ENCODE measurements at places on chromosomes 7 and 10.

DNA sequence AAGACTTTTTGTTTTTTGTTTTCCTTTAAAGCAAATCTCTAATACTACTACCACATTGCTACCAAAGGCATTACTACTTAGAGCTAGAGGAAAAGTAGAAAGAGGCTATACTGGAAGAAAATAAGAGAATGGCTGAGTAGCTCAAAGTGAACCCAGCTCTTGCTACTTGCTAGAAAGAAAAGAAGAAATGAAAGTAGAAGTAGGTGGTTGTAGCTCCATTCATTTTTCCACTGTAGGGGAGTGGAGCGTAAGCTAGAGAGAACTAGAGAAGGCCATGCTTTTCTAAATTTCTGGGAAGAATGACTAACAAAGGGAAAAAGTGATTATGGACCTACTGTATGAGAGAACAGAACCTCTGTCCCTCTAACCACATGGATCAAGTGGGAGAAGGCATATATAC, 184.4 kb downstream of the PON1 start:
- no peak for DNase-seq

DNA sequence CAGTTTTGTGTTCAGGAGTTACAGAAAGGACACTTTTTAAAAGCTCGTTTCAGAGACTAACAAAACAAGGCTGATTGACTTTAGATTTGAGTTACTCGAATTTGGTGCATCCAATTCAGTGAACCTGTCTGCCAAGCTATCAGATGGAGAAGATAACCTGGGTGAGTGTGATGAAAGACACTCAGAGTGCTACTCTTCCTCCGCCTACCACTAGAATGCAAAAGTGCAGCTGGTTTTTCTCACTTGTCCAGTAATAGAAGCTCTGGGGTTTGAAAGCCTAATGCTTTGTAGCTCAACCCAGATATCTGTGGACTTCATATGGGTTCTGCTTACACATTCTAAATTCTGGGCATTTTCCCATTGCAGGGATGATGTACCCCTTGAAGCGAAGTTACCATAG, 82.8 kb upstream of the NPY start:
- DNase-seq, result no peak

DNA sequence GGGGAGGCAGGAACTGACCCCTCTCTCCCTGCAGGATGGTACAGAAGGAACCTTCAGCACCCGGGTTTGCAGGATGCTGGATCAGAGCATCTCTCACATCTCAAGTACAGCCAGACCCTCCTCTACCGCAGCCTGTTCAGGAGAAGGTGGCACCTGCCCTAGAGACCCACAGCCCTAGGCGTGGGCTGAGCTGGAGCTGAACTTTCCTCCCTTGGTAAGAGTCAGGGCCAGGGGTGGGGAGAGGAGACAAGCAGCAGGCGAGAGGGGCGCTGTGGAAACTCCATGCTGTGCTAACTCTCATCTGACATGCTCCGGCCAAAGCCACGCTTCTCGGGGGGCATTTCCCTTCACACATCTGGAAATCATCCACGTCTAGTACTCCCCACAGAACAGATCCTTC, 154.4 kb downstream of the DIP2C start:
- DNase-seq, result no peak

GRCh38 chr10:126242397-126243260, 145.6 kb downstream of the ADAM12 start:
- peak; percentile 90 for DNase-seq

DNA sequence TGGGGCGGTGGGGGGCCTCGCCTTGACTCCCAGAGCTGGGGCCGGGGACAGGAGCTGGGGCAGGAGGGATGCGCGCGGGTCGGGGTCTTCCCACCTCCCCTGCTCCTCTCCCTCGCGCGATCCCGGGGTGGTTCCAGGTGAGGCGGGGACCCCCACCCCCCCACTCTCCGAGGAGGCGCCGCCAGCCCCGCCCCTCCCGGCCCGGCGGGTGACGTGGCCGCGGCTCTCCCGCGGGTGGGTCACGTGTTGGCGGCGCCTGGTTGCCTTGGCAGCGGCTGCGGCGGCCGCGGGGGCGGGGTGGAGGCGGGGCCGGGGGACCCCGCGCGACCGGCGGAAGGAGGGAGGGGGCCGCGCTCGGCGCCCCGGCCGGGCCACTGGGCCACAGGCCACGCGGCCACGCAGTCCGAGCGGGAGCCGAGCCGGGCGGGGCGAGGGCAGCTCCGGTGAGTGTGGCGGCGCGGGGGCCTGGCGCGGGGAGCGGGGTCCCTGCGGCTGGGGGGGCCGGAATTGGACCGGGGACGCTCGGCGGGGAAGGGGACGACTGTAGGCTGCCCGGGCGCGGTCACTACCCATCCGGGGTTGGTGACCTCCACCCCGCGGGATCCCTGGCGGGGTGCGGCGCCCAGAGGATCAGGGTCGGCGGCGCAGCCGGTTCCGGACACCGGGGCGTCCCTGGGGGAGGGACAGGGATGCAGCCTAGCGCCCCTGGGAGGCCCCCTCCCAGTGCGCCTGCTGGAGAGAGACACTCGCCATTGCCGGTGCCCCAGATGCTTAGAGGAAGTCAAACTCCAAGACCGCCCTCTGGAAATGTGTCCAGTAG, at the start of gene ORAI2:
TSS of gene ORAI2 (plus strand) at position 357 of the 820 bp plus-strand sequence. CDS start 5,382 bp downstream, outside the sequence.
- peak; percentile 27 for DNase-seq

DNA sequence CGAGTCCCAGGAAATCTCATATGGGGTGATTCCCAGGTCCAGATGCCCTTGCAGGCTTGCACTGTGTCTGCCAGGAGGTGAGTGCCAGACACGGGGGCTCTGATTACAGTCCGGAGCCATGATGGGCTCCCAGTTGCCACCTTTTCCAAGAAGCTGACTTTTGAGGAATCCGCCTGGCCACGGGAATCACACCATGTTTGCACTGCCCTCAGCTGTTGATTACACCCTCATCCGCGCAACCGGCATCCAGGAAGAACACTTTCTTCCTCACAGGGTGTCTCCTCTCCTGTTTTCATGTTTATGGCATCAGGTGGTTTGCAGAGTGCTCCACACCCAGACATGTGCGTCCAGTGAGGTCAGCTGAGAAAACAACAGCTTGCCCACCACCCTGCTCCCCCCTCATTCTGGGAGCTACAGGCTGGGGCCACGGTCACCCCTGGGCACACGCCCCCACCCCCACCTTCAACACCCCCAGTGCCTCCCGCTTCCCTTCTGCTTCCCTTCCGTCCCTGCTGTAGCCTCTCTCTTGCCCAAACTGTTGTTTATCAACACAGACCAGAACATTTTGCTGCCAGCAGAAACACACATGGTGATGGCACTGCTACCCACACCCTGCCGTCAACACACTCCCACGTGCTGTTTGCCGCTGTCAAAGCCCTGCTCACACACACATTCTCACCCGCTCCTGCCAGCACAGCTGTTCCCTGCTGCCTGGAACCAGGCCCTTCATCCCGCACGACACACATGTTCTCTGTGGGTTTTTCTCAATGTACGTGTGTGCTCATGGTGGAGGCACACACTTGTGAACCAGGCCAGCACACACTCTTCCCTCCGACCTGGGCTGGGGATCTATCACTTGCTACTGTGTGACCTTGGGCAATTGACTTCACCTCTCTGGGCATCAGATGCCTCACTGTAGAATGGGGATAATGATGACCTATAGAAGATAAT, 35.8 kb downstream of the DDIT4 start:
- DNase-seq, result peak; percentile 66

GRCh38 chr7:132574223-132574622, 2.0 kb downstream of the PLXNA4 start:
- DNase-seq, result no peak

- no peak for DNase-seq
Measured at GRCh38 chr10:43596546-43596945, 9.7 kb upstream of the ZNF485 start.

GRCh38 chr10:5449823-5450222, 37.5 kb downstream of the NET1 start:
- peak; percentile 79 for DNase-seq

GRCh38 chr7:24968165-24968564, 11.8 kb downstream of the OSBPL3 start:
- DNase-seq, result no peak

- peak; percentile 51 for DNase-seq
Measured at GRCh38 chr7:100430493-100431285, 1.1 kb downstream of the MEPCE start.

GRCh38 chr7:82163586-82163985, 280.0 kb downstream of the CACNA2D1 start:
- no peak for DNase-seq

DNA sequence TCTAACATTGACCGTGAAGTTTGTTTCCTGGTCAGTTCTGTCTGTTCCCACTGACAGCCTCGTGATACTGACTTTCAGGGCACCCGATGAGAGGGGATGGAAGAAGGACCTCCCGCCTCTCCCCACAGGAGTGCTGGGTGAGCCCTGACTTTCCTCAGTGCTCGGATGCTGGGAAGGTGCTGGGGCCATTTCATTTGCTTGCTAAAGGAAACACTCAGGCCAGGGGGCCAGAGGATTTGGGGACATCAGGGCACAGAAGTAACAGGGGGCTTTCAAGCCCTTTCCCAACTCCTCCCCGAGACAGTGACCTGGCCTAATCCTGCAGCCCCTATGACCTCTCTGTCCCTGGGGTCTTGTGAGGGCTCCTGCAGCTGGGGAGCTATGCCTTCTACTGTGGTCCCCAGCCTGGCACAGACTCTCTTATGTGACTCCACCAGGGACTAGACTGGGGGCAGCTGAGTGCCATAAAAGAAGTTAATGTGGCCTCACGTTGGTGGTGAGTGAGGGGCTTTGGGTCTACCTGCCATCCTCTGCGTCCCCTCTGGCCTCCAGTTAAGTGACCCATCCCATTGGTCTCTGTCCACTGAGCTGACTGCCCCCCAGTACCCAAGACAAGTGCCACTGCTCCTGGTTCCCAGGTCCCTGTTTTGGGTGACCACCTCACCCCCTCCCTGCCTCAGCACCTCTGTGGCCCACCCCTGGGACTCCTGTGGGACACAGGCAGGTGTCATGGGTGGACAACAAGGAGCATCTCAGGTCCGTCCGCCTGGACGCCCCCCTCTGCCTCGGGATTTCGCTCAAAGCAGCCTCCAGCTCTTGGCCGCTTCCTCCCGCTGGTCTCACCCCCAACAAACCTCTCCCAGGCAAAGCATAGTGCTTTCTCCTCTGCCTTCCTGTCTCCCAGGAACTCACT, 33.4 kb upstream of the HSPA12A start:
- no peak for DNase-seq

GRCh38 chr7:32221736-32222135, 151.5 kb upstream of the PDE1C start:
- no peak for DNase-seq

GRCh38 chr10:6648894-6649720, 69.0 kb upstream of the PRKCQ start:
- no peak for DNase-seq

GRCh38 chr7:92963566-92963965, 127.2 kb upstream of the CDK6 start:
- no peak for DNase-seq

- no peak for DNase-seq
Measured at GRCh38 chr10:43234471-43235041, 32.3 kb downstream of the RASGEF1A start.

- DNase-seq, result no peak
Measured at GRCh38 chr7:129771201-129771927, 159.8 kb downstream of the NRF1 start.

GRCh38 chr7:1569440-1569832, 396 bp downstream of the PSMG3 start:
- no peak for DNase-seq

DNA sequence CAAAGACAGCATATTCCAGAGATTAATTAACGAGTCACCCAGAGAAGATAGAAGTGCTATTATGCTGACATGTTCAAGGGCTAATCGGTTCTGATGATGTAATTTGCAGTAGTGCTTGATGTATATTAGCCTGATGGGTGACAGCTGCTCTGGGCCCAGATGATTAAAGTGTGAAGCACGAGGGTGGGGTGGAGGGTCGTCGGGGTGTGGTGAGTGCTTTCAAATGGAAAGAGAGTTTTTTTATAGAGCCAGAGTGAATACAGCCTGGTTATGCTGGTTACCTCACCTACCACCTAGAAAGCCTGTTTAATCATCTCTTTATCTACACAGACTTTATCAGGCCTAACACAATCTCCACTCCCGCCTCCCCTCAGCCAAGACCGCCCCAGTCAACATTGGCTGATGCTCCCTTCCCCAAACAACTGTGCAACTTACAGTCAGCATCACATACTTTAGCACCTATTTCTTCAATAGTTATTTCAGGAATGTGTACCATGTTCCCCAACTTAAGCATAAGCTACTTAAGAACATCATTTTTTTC, 11.5 kb upstream of the STN1 start:
- no peak for DNase-seq

DNA sequence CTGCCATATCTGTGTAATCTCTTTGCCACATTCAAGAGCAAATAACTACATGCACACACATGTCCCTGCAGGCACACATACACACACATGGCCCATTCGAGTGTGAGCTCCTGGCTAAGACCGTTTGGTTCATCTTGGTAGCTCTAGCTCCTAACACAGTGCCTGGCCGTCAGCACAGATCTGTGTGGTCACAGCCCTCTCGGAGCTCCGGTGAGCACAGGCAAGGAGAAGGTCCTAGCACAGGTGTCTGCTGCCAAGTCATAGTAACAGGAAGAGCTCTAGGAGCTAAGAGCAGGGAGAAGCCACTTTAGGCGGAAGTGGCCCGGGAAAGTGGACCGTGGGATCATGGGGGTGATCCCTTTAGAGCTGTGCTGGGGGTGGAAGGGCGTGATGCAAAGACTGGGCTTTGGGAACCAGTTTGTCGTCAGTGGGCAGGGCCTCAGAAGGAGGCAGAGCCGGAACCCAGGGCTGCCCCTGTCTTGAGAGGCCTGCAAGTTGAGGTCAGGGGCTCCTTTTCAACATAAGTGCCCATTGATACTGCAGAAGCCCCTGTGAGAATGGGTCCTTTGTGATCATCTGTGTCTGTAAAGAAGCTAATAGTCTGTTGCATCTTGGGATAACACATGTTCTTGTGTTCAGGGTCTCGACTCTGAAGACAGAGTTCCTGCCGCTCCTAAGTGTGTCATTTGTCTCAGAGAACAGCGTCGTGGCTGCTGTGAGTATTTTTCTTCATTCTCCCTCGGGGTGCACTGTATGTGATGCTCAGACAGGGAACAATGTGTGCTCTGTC, 16.6 kb upstream of the ARPC1B start:
- peak; percentile 30 for DNase-seq

DNA sequence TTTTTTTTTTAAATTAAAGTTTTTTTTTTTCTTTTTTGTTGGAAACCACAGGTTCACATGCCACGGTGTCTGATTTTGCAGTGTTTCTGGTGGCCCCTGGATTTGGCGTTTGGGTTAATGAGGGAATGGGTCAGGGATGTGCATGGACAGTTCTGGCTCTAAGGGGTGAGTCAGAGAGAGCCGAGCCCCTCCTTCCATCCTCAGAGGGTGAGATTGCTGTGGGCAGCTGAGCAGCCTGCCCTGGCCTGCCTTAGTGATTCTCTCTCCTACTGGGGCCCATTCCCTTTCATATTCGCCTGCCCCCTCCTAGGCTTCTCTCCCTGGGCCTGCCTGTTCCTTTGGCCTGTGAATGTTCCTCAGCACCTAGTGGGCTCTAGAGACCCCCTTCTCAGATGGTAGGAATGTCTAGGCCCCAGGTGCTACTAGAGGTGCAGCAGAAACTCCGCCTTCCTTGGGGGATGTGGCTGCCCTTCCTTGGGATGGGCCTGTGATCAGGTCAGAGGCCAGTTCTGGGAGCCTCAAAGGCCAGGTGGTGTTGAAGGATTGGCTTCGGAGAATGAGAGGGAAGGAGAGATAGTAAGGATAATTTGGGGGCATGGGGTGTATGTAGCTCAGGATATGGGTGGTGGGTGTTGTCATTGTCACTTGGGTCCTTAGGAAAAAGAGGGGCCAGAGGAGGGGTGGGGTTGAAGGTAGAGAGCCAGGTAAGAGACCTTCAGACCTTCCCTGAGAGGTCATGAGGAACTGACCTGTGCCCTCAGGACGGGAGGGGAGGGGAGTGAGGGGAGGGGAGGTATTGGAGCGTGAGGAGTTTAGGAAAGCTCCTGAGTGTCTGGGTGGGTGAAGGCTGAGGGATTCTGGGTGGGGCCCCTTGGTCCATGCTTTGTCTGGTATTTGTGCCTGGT, 19.8 kb downstream of the TSPAN14 start:
- DNase-seq, result no peak

Measured in skin of body (tissue), 3 donors.